ENCODE measurements at places on chromosomes 6 and 20.

- DNase-seq = no peak
Observed at GRCh38 chr6:84344005-84344404, 116.6 kb upstream of the CEP162 start.

DNA sequence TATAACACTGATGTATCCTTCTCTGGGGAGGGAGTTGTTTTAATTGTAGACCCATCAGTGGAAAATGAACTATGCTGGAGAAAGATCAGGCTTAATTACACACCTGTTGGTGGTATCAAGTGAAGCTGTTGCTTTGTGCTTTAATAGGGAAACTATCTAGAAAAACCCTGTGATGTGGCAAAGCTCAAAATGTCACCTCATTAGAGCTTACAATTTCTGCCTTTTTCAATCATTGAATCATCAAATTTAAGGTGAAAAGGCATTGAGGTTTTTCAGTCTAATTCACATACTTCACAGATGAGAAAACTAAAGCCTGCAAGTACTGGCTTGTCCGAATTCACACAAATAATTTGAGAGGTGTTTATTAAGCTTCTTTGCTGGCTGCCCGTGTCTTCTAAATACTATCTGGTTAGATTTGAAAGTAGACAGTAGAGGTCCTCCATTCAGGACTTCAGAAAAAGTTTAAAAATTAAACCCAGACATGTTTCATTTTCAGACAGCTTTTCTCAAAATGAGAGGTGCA is 143.3 kb upstream of the MAP3K7 start:
- no peak for DNase-seq

GRCh38 chr20:33667245-33667675 is 517 bp downstream of the ACTL10 start:
- no peak for DNase-seq

DNA sequence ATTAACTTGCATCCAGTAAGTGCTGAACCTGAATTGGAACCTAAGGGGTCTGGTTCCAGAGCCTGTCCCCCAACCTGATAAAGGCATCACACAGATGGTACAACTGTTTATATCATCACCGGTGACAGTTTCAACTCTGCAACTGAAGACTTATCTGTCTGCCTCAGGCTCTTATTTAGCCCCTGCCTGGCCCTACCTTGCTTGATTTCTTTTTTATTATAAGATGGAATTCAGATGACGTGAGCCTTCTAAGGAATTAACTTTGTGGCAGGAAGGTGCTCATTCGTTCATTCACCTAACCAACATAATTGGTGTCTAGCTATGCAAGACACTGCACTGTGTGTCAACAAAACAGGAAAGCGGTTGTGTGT is 175.0 kb downstream of the BCAS1 start:
- no peak for DNase-seq

GRCh38 chr20:42461291-42461690 is 728.4 kb downstream of the PTPRT start:
- no peak for DNase-seq

GRCh38 chr6:150055131-150055530 is 13.8 kb downstream of the ULBP3 start:
- no peak for DNase-seq

GRCh38 chr6:113476937-113477839 is 380.0 kb upstream of the MARCKS start:
- no peak for DNase-seq

DNA sequence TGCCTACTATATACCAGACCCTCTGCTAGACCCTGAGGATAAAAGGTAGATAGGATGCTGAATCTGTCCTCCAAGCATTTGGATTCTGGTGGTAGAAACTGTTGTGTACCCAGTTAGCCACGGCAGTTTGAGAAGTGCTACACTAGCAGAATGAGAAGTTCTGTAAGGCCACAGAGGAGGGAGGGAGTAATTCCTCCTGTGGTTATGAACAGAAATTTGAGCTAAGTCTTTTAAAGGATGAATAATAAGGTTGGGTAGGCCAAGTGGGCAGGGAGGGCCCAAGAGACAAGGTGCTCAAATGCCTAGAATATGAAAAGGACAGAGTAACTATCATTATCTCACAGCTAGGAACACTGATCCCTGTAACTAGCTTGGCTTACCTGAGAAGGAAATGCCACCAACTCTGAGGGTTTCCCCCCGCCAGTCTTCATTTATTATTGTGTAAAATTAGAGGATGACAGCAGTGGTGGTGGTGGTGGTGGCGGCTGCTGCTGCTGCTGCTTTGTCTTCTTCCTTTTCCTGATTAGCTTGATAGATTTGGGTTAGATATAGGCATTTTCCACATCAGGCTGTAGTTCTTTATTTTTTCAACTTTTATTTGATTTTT is 243.3 kb downstream of the PRL start:
- no peak for DNase-seq

DNA sequence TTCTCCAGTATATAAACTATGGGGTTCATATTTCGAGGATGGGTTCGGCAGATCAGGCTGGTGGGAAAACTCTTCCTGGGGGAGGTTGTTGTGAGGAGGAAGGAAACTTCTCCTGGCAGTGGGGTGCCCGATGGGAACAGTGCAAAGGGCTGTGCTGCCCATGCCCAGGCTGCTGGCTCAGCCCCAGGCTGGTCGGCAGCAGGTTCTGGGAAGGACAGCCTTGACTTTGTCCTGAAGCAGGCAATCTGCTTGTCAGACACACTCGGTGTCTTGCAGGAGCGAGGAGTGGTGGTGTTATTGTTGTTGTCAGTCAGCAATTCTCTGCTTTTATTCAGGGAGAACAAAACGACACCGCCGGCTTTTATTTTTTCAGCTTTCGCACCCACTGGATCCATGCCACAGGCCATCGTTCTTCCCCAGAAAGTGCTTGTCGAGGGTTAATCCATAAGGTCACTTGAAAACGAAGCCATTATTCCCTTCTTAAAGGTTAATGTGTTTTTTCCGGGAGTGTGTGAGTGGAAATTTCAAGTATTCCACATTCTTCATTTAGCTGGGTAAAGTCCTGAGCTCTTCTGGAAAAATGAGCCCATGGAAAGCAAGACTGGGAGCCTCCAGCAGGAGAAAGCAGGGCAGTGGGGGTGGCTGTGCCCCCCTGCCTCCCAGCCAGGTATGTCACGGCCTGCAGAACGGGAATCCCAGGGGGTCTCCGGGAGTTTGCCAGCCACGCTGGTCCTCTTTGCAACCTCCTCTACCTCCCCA is 57.0 kb upstream of the STX16 start:
- DNase-seq = no peak

GRCh38 chr20:44143936-44144335 is 43.1 kb downstream of the JPH2 start:
- no peak for DNase-seq

DNA sequence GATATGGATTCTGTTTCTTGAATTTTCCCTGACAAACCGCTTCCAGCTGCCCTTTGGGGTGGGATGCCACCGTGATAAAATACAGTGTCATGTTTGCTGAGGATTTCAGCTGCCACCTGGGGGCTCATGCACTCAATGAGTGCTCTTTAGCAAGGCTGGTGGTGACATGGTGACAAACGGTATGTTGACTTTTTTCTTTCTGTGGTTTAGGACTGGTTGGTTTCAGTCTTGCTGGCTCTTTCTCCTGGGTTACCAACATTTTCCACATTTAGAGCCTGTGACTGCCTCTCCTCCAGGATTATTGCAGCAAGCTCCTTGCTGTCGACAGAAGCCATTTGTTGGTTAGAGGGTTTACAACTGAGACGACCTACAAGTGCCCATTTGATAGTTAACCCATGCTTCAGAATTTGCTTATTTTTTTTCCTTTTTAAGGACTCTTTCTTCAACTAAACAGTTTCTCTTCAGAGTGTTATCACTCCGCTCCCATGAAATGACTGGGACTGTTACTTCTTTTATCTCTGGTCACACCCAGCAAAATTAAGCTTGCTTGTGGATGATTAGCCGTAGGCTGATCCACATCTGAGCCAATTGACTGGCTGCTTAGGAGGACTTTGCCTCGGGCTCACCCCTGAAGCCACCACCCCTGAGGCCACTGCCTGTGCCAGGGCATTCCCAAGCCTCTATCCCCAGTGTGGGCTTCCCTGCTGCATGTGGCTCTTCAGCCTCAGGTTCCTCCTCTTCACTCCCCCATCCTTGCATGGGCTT is 48.4 kb upstream of the CDYL start:
- DNase-seq = no peak

- no peak for DNase-seq
Observed at GRCh38 chr6:121616406-121616805, 181.0 kb downstream of the GJA1 start.

- no peak for DNase-seq
Observed at GRCh38 chr20:33009214-33010132, 2.0 kb downstream of the BPIFB2 start.

DNA sequence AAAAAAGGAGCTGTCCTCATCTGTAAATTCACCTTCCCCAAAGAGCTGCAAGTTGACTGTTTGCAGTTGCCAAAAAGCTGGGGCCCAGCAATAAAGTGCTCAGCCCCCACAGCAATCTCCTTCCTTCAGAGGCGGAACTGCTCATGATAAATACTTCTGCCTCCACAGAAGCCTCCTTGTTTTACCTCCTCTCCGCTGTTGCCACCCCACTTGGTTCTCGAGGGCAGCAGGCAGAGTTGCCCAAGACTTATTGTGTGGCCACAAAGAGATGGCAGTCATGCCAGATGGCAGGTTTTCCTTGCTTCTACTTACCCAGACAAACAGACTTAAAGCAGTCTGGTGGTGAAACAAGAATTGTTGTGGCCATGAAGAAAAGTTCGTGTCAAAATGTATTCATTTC is 66.3 kb downstream of the SLX4IP start:
- no peak for DNase-seq

Data from retina (tissue), 1 donor.